Activated CD4-positive, alpha-beta memory T cell treated with anti-CD3 and anti-CD28 coated beads for 36 hours (primary cell): ENCODE measurements at places on chromosomes 6 and 20.

- DNase-seq, result no peak
Observed at GRCh38 chr20:11111191-11111590, 437.4 kb upstream of the JAG1 start.

DNA sequence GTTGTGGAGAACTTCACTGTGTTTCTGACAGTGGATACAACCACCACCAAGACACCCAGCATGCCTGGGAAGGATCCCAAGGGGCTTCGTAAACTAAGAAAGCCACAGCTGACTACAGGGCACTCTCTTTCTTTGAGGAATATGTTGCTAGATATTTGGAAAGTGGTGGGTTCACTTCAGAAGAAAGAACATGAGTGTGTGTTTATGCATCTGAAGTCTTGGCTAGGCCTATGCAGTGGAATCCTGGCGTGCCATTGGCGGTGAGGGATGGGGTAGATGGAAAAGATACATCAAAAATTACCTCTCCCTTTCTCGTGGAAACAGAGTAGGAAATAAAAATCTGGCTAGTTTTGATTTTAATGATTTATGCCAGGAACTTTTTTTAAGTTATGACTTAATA is 187.7 kb downstream of the PDE7B start:
- no peak for DNase-seq

DNA sequence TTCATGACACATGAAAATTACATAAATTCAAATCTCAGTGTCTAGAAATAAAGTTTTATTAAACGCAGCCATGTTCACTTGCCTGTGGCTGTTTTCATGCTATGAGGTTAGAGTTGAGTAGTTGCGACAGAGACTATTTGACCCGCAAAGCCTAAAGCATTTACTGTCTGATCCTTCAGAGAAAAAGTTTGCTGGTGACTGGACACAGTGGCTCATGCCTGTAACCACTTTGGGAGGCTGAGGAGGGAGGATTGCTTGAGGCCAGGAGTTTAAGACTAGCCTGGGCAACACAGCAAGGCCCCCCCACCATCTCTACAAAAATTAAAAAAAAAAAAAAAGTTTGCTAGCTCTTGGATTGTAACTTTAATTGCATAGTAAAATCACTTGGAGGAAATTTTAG is 9.2 kb downstream of the SMIM28 start:
- no peak for DNase-seq

DNA sequence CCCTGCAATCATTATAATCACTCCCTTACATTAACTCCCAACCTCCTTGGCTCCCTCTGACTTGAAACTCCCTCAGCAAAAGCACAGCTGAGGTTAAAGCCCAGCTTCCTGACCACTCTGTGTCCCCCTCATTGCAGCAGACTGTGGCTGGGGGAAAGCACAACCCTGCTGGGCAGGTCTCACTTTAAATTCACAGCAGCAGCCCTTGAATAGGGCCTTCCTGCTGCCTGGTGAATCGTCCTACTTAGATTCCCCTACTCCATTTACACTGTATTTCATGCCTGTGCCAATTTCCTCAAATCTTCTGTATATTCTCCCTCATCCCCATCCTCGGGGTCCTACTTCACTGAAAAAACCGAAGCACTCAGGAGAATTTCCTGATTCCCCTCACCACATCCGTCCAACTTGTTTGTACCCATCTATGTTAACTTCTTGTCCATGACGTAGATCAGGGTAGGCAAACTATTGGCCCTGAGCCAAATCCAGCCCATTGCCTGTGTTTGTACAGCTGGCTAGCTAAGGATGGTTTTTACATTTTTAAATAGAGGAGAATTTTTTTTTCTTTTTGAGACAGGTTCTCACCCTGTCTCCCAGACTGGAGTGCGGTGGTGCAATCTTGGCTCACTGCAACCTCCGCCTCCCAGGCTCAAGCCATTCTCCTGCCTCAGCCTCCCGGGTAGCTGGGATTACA is 31.5 kb upstream of the GCM1 start:
- DNase-seq, result peak; percentile 14

GRCh38 chr6:305371-306206 is 13.3 kb downstream of the DUSP22 start:
- peak; percentile 37 for DNase-seq

- DNase-seq, result no peak
Observed at GRCh38 chr6:94289131-94289530, 869.8 kb upstream of the EPHA7 start.

DNA sequence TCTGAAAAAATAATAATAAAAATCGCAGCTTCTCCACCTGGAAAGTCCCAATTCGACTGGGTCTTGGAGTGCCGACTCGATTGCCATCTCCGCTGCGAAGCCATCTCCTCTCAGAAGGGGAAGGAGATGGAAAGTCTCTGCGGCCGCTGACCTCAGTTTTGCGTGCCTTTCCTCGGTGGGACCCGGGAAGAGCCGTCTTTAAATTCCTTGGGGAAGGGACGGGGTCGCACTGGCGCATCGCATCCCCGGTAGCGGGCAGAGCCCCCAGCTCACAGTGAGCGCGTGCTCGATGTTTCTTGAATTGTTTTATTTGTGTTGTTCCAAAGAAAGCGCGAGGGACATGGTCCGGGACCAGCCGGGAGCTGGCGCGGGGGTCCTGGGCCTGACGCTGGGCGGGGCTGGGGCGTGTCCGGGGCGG is 270 bp upstream of the TIAM2 start:
- no peak for DNase-seq

GRCh38 chr20:64138276-64138815 is 25.9 kb upstream of the MYT1 start:
- DNase-seq, result no peak

DNA sequence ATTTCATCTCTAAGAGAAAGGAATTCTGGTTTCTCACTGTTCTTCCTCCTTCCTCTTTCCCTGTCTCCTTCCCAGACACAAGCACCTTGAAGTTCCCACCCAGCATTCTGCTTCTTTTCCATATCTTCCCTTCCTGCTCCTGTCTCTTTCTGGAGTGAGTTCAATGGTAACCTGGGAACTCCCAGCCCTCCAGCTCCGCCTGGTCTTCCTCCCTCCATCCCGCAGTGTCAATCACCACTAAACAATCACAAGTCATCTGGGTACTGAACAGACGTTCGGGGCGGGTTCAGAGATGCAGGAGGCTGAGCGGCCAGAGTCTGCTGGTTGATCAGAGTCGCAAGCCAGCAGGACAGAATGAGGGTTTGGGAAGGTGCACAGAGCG is 7.7 kb downstream of the TTBK1 start:
- peak; percentile 34 for DNase-seq

DNA sequence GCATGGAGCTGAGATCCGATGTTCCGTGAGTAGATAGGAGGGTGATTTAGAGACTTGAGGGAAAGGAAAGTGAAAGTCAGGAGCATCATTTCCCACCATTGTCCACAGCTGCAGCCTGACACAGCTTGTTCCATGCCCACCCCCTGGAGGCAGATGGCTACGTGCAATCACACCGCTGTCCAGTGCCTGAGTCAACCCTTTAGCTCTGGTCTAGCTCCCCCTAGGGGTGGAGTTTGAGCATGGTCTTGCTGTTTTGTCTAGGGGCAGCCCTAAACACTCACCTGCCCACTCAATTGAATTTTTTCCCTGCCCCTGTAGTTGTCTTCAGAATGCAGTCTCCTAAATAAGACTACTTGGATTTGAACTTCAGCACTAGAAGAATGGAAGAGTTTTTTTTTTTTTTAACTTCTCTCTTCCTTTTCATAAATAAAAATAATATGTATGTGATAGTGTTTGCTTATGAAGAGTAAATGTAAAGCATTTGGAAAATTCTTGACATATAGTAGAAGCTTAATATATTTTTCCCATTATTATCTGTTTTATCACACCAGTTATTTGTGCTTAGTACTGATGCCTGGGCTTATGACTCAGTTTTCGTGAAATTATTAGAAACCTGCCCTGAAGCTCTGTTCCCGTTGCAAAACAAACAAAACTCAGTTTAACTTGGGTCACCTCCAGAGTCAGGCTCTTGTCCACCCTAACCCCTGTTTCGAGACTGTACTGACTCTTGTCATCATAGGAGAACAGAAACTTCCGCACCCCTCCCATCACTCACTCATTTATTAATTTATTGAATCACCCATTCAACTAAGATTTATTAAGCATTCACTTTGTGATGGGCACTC is 814.8 kb downstream of the MAFB start:
- peak; percentile 45 for DNase-seq

DNA sequence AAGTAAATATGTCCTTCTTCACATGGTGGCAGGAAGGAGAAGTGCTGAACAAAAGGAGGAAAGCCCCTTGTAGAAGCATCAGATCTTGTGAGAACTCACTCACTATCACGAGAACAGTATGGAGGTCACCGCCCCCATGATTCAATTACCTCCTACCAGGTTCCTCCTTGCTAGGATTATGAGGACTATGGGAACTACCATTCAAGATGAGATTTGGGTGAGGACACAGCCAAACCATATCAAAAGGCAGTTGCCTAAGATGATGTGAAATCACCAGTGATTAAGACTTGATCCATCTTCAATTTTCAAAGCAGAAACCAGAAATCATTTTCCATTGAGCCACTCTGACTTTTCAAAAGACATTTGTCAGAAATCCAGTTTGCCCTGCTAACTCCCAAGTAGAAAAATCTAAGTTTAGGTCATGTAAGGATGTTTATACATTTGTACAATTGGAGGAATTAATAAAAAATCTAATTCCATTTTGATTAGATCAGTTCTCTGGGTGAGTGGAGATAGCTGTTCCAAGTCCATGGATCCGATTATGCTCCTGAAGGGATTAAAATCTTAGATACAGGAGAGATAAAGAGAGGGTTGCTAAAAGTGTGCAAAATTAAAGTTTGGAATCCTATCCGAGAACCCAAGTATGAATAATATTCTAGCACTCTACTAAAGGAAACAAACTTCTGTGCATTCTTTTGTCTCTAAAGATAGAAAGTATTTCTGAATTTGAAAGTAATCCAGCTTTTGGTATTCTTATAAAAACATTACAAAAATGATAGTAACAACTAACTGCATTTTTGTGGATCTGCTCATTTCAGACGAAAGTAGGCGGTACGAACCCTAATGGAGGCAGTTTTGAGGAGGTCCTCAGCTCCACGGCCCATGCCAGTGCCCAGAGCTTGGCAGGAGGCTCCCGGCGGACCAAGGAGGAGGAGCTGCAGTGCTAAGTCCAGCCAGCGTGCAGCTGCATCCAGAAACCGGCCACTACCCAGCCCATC is 39.5 kb downstream of the HDDC2 start:
- no peak for DNase-seq

DNA sequence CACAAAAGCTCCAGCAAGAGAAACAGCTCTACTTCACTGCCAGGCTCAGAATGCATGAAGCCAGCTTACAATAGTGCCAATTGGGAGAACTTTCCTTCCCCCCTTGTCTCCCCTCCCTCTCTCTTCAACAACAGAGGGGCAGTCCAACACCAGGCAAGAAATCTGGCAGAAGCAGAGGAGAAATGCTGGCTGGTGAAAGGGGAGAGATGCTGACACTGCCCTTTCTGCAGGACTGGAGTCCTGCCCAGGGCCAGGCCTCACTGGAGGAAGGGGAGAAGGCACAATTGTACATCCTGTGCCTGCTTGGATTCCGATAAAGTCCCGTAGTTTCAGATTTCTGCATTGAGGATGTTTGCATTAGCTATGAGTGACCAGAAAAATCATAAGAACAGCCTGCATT is 148.6 kb downstream of the LRRC1 start:
- DNase-seq, result no peak

- DNase-seq, result no peak
Observed at GRCh38 chr6:109172101-109172746, 76.9 kb downstream of the CEP57L1 start.

- DNase-seq, result no peak
Observed at GRCh38 chr20:47360297-47361056, 4.0 kb upstream of the ZMYND8 start.

GRCh38 chr6:157471077-157471686 is 90.2 kb downstream of the ZDHHC14 start:
- DNase-seq, result no peak

- no peak for DNase-seq
Observed at GRCh38 chr20:10761232-10761631, 87.4 kb upstream of the JAG1 start.

DNA sequence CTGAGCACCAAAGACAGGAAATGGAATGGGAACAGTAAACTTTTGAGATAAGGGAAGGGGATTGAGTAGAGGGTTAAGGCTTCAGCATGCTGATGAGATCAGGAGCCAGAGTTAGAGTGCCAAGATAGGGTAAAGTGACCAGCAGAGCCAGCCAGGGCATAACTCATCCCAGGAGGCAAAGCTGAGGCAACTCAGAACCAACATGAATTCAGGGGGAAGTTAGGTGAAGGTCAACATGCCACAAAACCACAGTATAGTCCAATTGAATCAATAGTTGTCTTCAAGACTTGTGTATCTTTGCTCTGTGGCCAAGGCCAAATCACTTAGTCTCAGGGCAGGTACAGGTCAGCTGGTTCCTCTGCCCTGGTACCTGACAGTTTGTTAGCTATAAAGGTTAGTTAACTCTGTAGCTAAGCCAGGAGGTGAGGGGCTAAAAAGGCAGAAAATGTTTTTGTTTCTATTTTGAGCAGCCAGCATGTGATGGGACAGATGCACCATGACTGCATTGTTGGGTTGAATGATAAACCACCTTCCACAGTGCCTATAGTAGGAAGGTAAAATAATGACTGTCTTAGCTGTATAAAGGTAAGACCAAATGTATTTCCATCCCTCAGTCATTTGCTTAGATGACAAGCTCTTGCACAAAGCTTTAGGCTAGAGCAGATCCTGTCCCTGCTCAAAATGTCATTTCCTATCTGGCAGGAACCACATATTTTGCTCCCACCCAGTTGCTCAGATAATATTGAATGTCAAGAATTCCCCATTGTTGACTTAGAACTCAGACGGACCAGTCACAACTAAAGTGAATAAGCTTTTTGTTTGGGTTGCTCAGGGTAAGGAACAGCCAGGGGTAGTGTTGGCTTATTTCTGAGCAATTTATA is 15.8 kb downstream of the RNF8 start:
- no peak for DNase-seq

DNA sequence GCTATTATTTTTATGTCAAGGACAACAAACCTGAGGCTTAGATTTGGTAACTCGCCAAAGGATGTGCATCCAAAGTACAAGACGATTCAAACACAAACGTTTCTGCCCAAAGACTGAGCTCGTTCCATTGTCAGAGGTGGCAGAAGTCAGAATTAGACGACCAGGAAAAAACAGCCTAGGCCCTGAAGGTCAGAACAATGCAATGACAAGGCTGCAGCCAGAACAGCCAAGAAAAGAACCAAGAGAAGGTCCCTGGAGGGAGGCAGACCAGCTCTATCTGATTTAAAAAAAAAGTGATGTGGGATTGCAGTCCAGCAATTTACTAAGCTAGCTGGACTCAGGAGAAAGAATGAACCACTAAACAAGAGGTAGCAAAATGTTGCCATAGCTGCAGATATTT is 54.2 kb downstream of the NCOA7 start:
- no peak for DNase-seq

DNA sequence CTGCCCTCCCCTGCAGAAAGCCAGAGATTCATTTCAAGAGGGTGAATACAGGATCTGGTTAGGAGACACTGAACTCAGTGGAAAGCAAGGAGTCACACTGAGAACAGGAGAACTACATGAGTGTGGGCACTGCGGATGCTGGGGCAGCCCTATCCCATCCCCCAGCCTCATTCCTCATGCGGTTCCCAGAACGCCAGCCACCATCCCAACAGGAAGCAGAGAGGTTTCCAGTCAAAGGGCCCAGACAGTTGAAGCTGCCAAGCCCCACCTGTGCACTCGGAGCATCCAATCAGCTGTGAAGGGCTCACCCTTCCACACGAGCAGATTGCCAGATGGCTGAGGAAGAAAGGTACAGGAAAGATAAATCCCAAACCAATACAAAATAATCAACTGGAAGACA is 50.7 kb upstream of the PRND start:
- DNase-seq, result no peak

- peak; percentile 96 for DNase-seq
Observed at GRCh38 chr6:33299237-33299944, 649 bp upstream of the RGL2 start.
